ENCODE measurements at places on chromosomes 2 and 18. TPM values are rescaled to one million over a fixed set of nuclear protein-coding genes. Genes with fewer than 3 reads are reported as not detected.

Gene SKOR2
- not detected for total RNA-seq

Gene DTNA
- 42.8 TPM for total RNA-seq

Gene MALL
- 30.8 TPM for total RNA-seq

Gene GPR35
- 14.7 TPM for total RNA-seq

GRCh38 chr2:127145280-127145895, 38.4 kb upstream of the BIN1 start:
- no peaks in the 10 kb centered on the region for H3K4me1 ChIP-seq
- no peaks in the 10 kb centered on the region for H3K36me3 ChIP-seq
- H3K27me3 ChIP-seq = no peaks in the 10 kb centered on the region
- no peak overlapping the region for H3K4me3 ChIP-seq

Gene TUBB8B
- not detected for total RNA-seq

Gene CYP27A1
- total RNA-seq = 34.5 TPM

DNA sequence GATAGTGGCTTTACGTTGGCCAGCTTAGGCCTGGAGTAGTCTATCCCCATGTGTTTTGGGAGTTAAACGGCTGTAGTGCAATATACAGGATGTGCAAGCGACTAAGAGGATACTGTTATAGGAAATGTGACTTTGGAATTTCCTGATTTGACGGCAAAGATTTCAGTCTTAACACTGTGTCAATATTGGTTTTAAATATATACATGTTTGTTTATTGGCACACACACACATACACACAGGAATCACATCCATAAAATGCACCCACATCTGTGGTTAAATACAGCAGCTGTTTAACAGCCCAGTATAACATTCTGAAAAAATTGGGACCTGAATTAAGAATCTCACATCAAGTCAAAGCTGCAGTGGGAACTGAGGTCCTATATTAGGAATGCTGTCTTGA, 347.1 kb downstream of the TXNL1 start:
- no peak overlapping the region for H3K27ac ChIP-seq
- H3K4me3 ChIP-seq = no peak overlapping the region
- H3K27me3 ChIP-seq = no peaks in the 10 kb centered on the region

- no peak overlapping the region for H3K4me3 ChIP-seq
- H3K36me3 ChIP-seq = no peaks in the 10 kb centered on the region
- H3K4me1 ChIP-seq = no peaks in the 10 kb centered on the region
- DNase-seq = no peak
- H3K27me3 ChIP-seq = no peaks in the 10 kb centered on the region
These were observed 92.5 kb downstream of the EML4 start for GRCh38 chr2:42261518-42262195.

Gene FEV
- total RNA-seq = not detected

- no peaks in the 10 kb centered on the region for H3K36me3 ChIP-seq
- no peak overlapping the region for H3K4me3 ChIP-seq
- DNase-seq = no peak
- no peaks in the 10 kb centered on the region for H3K4me1 ChIP-seq
These were observed 65.3 kb upstream of the TAF1B start for GRCh38 chr2:9778012-9778411.

GRCh38 chr18:111306-112014, 46.9 kb upstream of the USP14 start:
- peak overlapping the region; percentile 13 for H3K4me3 ChIP-seq
- peak; percentile 85 for DNase-seq
- H3K27ac ChIP-seq = peak overlapping the region; percentile 94
- H3K4me1 ChIP-seq = no peaks in the 10 kb centered on the region
- no peaks in the 10 kb centered on the region for H3K27me3 ChIP-seq

- H3K27me3 ChIP-seq = no peaks in the 10 kb centered on the region
- no peak overlapping the region for H3K4me3 ChIP-seq
- no peak overlapping the region for H3K27ac ChIP-seq
- no peak for DNase-seq
- no peaks in the 10 kb centered on the region for H3K4me1 ChIP-seq
These were observed 811.9 kb downstream of the SATB2 start for GRCh38 chr2:198645816-198646215.

DNA sequence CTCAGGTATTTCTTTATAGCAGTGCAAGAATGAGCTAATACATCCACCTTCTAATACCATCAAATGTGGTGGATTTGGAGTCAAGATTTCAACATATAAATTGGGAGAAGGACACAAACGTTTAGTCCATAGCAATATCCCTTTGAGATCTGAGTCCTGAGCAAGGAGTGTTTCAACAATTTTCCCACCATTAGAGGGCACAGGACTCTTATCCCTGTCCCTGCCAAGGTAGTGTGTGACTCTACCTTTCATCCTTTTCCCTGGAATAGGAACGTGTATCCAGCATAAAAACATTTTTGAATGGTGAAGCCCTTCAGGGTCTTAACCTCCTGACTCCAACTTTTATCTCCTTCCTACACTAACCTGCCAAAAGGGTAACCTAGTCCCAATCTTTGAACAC, 181.3 kb upstream of the SRD5A2 start:
- peaks cover 12% of the 10 kb centered on the region for H3K4me1 ChIP-seq
- DNase-seq = no peak
- no peak overlapping the region for H3K4me3 ChIP-seq
- H3K27ac ChIP-seq = no peak overlapping the region

Gene GPBAR1
- 10.9 TPM for total RNA-seq

DNA sequence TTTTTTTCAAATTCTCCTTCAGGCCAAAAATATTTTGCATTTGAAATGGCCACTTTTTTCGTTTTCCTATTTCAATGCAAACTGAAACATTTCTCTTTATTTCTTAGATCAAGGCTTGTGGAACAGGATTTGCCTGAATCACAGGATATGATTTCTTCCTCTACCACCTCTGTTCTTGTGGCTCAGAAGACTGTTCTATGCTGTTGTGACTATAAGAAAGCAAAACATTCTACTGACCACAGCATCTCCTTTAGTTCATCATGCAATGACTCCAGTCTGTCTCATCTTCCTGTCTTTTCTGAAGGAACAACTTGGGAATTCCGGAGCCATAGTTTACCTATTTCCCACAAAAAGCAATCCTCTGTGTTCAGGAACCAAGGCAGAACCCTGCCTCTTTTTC, 16.2 kb upstream of the ZNF512 start:
- no peaks in the 10 kb centered on the region for H3K36me3 ChIP-seq
- no peaks in the 10 kb centered on the region for H3K4me1 ChIP-seq

Gene SFT2D3
- total RNA-seq = 10.2 TPM

Gene CDH19
- not detected for total RNA-seq

DNA sequence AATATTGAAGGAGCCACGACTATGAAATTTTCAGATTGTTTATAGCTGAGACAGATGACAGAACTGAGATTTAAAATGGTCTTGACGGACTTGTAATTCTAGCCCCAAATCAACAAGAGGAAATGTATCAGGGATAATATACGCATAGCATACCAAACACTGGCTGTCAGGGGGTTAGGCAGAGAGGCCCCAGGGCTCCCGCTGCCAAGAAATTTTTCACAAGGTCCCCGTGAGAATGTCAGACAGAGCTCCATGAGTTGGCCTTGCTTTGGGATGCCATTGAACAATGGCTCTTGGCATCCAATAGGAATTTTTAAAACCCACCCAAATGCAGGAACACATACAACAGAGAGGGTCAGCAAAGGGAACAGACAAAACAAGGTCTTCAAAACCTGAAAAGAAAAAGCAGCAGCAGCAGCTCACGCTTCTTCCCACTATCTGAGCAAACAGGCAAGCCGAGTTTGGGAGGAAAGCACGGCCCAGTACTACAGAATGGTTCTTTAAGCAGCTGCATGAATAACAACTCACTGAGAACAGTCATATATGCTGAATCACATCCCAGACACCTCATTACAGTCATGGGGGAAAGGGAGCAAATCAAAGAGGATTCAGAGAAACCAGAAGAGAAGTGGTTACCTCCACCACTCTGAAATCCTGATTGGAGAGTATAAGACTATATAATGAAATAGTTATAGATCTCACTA, 445.6 kb downstream of the RND3 start:
- H3K27ac ChIP-seq = peak overlapping the region; percentile 15
- peaks cover 11% of the 10 kb centered on the region for H3K4me1 ChIP-seq
- no peak overlapping the region for H3K4me3 ChIP-seq
- DNase-seq = no peak
- H3K27me3 ChIP-seq = no peaks in the 10 kb centered on the region

DNA sequence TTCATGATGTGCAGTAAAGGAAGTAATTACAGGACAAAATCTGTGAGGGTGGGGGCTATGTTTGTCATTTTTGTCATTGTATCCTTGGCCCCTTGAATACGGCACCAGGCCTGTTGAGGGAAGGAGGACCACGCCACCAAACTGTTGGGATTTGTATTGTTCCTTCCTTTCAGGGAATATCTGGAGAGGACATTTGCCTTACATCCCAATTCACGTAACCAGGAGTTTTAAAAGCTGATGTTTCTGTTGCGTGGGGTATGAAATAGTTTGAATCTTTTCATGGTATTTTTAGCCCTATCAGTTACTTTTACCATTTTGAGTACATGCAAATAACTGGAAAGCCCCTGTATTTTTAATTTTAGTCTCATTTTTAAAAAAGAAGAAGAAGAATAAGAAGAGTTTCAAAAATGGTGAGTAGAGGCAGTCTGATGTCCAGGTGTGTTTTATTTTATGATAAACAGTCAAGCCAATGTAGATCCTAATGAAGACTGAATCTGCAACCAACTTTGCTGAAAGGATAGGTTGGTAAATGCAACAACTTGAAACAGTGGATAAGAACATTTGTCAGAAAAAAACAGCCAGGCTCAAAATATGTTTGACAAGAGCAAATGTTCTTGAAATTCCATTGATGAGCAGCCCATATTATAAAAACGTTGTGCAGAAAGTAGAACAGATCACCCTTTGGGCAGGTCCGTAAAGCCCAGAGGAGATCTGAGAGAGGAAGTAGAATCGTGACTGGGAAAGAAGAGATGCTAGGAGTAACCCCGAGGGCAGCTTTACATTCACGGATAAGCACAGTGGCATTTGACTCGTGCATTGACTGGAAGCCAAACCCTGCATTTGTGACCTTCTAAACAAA, 54.5 kb downstream of the RASGRP3 start:
- no peak overlapping the region for H3K4me3 ChIP-seq
- no peaks in the 10 kb centered on the region for H3K4me1 ChIP-seq
- H3K27ac ChIP-seq = no peak overlapping the region

Gene C2orf80
- not detected for total RNA-seq

Gene SCYGR4
- total RNA-seq = not detected

- peaks cover 23% of the 10 kb centered on the region for H3K4me1 ChIP-seq
- H3K27ac ChIP-seq = peak overlapping the region; percentile 99
- no peak for DNase-seq
- H3K4me3 ChIP-seq = peak overlapping the region; percentile 37
These were observed 1.9 kb downstream of the HDLBP start for GRCh38 chr2:241313543-241314095.

- H3K27ac ChIP-seq = no peak overlapping the region
- no peak overlapping the region for H3K4me3 ChIP-seq
- H3K27me3 ChIP-seq = no peaks in the 10 kb centered on the region
- DNase-seq = no peak
- no peaks in the 10 kb centered on the region for H3K4me1 ChIP-seq
- H3K36me3 ChIP-seq = no peaks in the 10 kb centered on the region
These were observed 332.3 kb upstream of the FIGN start for GRCh38 chr2:164068063-164068462.

GRCh38 chr2:56444339-56444738, 260.5 kb downstream of the CCDC85A start:
- H3K4me3 ChIP-seq = no peak overlapping the region
- no peaks in the 10 kb centered on the region for H3K27me3 ChIP-seq
- DNase-seq = peak; percentile 84
- peak overlapping the region; percentile 79 for H3K27ac ChIP-seq

DNA sequence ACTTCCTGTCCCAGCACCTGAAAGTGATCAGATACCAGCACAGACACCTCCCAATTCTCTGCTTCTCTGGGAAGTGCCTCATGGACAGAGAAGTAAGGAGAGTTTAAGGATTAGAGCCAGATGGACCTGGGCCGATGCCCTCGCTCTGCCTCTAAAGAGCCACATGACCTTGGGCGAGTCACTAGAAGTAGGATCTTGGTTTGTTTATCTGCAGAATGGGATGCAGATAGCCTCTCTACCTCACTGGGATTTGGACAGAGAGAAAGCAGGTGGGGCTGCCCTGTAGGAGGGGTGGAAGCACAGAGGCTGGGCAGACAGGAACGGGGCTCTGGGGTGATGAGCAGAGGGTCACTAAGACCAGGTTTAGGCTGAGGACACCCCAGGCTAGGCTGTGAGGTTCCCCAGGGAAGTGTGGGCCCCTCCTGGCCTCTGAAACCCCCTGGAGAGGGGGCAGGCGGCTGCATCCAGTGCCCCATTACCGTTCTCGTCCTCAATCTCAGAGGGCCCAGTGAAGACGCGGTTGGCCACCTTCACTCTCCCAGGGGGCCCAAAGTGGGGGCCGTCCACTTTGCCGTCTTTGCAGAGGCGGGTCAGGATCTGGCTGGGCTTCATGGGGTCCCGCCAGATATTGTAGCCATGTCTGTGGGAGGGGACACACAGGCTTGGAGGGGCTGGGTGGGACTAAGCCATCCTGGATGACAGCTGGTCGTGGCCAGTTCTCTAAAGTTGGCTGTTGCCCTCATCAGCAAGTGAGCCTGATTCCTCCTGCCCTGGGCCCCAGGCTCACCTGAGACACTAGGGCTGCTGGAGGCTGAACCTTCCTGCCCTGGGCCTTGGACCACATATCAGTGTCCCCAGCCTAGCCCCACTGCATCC, 13.3 kb downstream of the OTOF start:
- H3K4me1 ChIP-seq = no peaks in the 10 kb centered on the region
- H3K36me3 ChIP-seq = no peaks in the 10 kb centered on the region
- no peak overlapping the region for H3K4me3 ChIP-seq
- DNase-seq = no peak
- H3K27ac ChIP-seq = no peak overlapping the region
- H3K27me3 ChIP-seq = no peaks in the 10 kb centered on the region

DNA sequence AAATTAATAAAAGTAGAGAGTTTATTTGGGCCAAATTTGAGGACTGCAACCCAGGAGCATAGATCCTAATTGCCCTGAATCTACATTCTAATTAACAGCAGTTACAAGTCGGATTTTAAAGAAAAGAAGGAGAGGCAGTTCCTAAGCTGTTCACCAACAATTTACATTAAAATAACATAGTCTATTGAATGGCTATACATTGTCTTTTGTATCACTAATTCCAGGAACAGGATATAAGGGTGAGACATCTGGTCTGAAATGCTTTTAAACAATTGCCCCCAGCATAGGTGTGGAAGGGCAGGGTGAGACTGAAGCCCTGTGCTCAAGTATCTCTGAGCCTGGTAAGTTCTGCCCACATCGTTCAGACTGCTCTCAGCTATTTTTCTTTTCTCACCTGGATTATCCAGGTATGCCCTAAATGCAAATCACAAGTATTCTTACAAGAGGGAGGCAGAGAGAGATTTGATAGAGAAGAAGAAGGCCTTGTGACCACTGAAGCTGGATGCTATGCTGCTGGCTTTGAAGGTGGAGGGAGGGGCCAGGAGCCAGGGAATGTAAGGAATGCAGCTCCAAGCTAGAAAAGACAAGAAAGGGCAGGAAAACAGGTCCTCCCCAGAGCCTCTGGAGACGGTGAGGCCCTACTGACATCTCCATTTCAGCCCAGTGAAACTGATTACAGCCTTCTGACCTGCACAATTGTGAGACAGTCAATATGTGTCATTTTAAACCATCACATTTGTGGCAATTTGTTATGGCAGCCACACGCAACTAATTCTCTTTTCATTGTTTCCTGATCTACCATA, 189.4 kb upstream of the ARL4C start:
- DNase-seq = peak; percentile 58
- H3K27me3 ChIP-seq = no peaks in the 10 kb centered on the region
- no peaks in the 10 kb centered on the region for H3K36me3 ChIP-seq
- H3K4me1 ChIP-seq = peaks cover 17% of the 10 kb centered on the region
- H3K27ac ChIP-seq = peak overlapping the region; percentile 54

Data from hepatocyte (in vitro differentiated cells).